ENCODE measurements at places on chromosomes 11 and 22.
A peak's percentile ranks its signal among the peaks of the same experiment; 100 is the strongest.

GRCh38 chr11:114447892-114448291 lies 8.6 kb downstream of the REXO2 start:
- peak; percentile 46 for DNase-seq

GRCh38 chr22:26711205-26711963 lies 54.0 kb downstream of the MIAT start:
- DNase-seq: peak; percentile 52

- no peak for DNase-seq
Observed at GRCh38 chr11:120633616-120634393, 122.3 kb downstream of the GRIK4 start.

DNA sequence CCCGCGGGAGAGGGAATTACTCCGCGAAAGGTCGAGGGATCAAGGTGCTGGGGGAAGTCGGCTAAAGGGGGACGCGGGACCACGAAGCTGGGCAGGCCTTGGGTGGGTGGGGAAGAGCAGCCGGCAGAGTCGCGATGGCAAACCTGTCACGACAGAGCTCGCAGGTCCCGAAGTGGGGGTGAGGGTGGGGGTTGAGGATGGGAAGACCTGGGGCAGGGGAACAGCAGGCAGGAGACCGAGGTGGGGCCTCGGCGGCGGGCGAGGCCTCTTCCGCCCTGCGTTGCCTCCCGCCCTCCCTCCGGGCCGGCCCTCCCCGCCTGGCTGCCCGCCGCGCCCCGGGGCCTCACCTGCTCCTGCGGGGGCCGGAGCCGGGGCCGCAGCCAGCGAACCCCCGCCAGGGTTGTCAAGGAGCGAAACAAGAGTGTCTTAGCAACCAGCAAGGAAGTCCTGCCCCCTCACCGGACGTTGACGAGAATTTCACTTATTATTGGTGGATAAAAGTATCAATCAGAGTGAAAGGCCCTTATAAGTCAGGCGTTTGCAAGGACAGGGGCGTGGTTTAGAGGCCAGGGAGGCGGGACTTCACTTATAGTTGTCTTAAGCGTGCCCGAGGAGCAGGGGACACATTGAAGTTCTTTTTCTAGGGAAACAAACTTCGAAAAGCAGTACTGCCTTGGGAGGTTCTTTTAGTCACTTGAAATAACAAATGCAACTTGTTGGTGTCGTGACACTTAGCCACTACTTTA lies at the start of gene DNAL4:
Gene DNAL4 (minus strand): TSS at position 423 of the 746 bp plus-strand sequence. CDS start 11,412 bp downstream, outside the sequence.
- DNase-seq: peak; percentile 98

DNA sequence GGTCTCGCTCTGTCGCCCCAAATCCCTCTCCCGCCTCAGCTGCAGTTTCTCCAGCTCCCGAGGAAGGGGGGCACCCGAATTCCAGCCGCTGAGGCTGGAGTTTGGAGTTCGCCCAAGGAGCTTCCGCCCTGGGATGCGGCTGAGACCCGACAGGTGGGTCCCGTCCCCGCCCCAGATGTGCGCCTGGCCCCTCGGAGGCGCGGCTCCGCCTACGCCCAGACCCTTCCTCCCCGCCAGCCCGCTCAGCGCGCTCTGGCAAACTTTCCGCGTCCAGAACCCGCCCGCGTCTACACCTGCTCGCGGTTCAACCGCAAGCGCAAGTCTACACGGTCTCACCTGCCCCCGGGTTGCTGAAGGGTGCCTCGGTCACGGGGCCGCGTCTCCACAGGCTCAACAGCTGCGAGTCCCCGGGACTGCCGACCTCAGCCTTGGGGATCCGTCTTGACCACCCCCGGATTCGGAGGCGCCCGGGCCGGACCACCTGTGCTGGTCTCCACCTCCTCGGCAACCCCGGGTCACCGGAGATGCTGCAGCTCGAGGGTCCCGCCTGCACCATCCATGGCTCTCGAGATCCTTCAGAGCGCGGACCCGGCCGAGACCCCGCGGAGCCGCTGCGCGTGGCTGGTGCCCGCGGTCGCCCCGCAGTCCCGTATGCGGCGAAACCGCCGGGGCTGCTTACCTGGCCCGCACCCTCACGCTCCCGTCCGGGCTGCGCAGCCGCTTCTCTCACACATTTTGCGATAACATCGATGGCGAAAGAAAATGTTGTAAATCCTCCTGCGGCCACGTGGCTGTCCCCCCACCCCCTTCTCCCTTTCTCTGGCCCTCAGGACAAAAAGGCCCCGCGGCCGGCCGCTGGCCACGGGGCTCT lies 63.6 kb downstream of the NFAM1 start:
- DNase-seq: peak; percentile 9

GRCh38 chr11:112966561-112966960 lies 5.3 kb downstream of the NCAM1 start:
- DNase-seq: no peak

DNA sequence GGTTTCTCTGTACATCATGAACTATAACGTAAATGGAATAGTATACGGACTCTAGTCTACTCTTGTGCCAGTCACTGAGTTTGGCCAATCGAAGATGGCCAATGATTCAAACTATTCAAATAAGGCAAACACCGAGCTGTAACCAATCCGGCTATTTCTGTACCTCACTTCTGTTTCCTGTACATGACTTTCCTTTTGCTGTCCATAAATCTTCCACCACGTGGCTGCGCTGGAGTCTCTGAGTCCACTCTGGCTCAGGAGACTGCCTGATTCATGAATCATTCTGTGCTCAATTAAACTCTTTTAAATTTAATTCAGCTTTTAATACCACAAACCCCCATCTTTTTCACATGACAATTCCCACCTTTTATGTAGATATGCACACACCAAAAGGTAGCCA lies 1.5 kb upstream of the JAML start:
- DNase-seq: peak; percentile 12

DNA sequence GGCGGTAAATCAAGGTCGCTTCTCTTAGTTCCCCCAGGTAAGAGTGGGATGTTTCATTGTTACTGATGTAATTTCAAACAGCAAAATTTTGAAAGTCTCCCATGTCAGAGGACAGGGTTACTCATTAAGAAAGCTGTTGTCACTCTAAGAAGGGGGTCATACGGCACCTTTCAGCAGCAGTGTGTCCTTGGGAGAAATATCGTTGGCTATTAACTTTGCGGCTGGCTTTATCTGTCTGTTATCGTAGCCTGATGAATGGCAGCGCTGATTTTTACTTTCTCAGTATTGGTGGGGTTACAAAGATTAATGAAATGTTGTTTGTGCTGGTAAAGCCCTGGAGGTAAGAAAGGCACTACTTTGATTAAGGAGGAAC lies 27.5 kb upstream of the FBXO3 start:
- DNase-seq: no peak

DNA sequence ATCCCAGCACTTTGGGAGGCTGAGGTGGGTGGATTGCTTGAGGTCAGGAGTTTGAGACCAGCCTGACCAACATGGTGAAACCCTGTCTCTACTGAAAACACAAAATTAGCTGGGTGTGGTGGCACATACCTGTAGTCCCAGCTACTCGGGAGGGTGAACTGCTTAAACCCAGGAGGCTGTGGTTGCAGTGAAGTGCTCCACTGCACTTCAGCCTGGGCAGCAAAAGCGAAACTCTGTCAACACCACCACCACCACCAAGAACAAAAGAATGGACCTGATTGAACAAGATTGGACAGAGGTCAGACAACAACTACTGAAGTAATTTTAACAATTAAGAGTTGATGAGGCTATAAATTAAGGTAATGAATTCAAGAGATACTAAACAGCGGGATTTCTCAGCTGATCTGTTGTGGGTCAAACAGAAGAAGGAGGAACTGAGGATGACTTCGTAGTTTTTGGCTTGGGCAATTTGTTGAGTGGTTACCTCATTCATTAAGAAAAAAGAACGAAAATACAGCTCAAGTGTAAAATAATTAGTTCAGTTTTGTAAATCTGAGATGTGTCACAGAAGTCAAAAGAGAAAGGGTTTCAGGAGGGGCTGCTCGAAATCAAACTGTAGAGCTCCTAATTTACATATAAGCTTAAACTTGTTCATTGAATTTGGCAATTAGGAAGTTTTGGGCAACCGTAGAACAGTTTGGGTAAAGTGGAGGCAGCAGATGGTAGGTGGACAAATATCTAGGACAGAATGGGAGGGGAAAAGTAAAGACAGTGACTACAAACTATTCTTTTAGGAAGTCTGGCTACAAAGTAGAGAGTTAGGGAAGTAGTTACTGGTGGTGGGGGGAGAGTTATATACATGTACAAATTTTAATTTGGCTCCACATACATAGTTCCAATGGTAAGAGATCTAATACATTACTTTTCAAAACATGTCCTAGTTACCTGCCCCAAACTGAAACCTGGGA lies 4.5 kb downstream of the IL18 start:
- DNase-seq: no peak

DNA sequence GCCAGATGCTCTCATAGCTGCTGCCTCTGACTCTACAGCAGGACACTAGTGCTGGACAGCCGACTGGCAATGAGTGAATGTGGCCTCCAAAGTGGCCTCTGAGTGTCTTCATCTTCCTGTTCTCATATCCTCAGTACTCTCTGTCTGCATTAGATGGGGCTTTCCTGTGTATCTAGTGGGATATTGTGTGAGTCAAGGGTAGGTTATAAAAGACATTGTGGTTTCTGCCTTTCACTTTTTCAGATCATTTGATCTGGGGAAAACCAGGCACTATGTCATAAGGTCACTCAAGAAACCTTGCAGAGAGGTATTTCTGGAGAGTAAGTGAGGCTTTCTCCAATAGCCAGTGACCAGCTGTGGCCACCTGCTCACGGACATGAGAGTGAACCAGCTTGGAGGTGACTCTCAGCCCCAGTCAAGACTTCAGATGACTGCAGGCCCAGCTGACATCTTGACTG lies 333.6 kb upstream of the NCAM1 start:
- DNase-seq: no peak

DNA sequence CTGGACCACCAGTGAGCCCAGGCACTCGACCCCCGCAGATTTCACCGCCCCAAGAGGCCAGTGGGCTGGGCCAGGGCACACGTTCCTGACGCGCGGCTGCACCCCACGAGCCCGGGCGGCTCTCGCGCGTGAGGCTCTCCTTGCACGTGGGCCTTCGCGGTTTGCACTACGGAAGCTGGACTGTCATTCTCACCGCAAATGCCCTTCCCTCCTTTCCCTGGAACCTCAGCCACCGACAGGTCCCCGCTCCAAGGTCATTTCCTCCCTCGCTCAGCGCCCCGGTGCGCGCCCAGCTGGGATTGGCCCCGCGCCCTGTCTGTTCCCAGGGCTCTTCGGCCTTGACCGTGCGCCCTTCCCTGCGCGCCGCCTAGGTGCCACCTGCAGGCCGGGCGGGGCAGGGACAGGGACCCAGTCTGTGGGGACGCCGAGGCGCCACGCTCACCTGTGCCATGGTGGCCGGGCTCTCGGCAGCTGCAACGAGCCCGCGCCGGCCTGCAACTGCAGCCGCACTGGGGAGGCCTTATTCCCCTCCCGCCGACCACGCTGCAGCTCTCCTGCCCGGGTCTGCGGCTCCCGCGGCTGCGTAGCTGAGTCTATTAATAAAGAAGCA lies 2.1 kb upstream of the CPT1A start:
- no peak for DNase-seq

- DNase-seq: no peak
Observed at GRCh38 chr11:708511-708910, 2.5 kb downstream of the EPS8L2 start.

- DNase-seq: no peak
Observed at GRCh38 chr11:31957674-31958073, 133.2 kb upstream of the RCN1 start.

- DNase-seq: no peak
Observed at GRCh38 chr11:15901054-15901453, 455.3 kb downstream of the SOX6 start.

DNA sequence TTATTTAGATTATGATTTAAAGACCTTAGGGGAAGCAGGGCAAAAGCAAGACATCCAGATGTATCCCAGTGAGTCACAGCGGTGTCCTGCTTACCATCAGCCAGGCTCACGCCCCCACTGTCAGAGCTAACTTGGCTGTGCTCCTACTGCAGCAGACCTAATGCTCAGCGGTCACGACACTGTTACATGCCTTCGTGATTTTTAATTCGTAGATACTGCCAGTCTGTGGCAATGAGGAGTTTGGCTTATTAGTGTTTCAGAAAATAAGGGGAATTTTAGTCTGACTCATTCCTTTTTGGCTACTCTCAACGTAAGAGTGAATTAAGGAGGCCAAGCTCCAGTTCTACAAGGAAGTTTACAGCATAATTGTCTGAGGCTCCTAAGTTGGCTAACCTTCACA lies 22.7 kb downstream of the EFCAB6 start:
- DNase-seq: peak; percentile 99

DNA sequence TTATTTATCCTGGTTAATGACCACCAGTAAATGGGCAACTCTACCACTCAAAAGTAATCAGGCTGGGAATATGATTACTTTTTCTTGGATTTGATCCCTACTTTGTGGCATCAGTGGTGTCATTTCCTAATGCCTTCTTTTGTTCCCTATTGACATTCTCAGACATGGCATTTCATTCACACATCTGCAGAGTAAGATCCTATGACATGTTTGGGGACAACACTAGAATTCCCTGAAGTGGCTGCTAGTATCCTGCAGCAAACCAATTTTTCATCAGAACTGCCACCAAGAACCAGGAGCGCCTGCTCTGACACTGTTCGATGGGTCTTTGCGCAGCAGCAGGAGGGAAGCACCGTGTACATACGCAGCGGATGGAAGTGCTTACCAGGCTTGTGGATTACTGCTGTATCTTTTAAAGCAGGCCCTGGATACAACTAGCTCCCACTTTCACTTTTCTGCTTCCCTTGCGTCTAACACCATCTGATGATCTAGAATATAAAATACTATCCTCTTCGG lies 97.7 kb downstream of the LARGE2 start:
- DNase-seq: no peak

GRCh38 chr11:110951037-110951949 lies 239.1 kb upstream of the ARHGAP20 start:
- no peak for DNase-seq

DNA sequence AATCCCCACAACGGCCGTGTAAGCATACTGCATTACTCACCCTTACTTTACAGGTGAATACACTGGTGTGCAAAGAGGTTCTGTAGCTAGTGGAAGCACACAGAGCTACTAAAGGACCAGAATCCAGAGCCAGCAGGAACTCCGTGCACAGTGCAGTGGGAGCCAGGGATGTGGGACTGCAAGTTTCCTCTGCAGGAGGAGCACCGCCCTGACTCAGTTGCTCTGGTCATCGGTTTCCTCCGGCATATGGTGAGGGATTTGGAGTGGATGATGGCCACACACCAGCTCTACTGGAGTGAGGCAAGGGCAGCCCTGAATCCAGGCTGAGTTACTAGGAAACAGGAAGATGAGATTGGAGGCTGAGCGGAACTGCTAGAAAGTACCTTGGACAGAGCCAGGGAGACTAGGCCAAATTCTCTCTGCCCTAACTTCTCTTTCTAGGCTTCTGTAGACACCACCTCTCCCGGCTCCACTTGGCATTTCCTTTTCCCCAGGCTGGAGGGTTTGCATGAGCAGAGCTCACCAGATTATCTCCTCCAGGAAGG lies 18.2 kb upstream of the C22orf42 start:
- no peak for DNase-seq
